ENCODE measurements at places on chromosomes 2 and 18.

DNA sequence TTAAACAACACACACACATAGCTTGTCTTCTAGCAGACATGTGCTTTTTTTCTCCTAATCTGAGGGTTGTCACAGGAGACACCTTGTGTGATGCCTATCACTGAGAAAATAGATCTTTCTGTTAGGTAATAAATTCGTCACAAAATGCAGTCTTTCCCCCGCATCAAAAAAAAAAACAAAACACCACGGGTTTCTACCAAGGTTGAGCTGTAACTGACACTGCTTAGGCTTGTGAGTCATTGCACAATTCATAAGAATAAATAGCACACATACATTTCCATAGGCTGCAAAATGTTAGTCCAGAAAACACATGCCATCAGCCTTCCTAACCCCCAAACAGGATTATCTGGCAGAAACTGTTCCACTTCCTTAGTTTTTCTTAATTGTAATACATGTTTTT is 6.5 kb downstream of the TMEM163 start:
- DNase-seq = no peak

DNA sequence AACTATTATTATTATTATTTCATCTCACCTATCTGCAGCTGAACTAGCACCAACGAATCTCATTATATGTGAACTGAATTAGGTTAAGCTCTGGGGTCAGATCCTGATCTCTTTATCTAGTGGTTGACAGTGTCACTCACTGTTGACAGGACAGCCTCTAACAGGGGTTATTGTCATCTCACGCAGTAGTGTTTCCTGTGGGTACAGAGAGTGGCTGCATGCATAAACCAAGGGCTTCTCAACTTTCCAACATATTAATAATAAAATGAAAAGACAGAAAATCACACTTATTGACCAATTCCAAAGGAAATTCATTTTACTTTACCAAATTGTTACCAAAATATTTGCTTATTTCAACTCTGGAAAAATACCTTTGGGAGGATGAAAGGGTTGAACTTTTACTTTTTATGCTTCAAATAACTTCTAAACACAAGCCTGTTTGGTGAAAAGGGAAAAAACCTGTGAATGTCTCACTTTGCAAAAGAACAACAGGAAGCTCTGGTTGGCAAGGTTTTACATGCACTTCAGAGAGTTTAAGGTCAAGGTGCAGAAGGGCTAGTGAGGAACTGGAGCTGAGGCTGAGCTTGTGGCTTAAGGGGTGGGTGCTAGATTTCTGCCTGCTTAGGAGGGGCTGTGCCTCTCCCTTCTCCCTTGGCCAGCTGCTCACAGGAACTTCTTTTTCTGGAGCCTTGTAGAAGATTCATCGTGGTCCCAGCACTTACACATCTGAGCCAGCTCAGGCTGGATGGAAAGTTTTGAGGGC is 72.6 kb downstream of the CTAGE1 start:
- no peak for DNase-seq

- no peak for DNase-seq
These were observed 65.1 kb upstream of the ODC1 start for GRCh38 chr2:10513201-10513600.

DNA sequence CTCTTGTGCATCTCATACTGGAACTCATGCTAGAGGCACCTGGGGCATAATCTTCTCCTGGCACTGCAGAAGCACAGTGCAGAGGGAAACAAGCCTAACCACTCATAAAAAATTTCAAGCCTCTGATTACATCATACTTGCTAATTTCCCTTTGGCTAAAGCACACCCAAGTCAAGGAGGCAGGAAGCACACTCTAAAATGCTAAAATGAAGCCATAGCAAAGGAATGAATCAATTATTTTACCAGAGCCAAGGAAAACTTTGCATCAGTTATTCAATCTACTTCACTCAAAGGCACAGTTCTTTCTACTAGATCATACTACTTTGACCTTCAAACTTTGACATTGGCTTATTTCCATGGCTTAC is 79.6 kb upstream of the SPOPL start:
- DNase-seq = peak; percentile 71

GRCh38 chr18:33210575-33211189 is 229.8 kb downstream of the CCDC178 start:
- DNase-seq = peak; percentile 3

GRCh38 chr18:49096021-49096420 is 145.3 kb upstream of the SMAD7 start:
- DNase-seq = no peak

GRCh38 chr18:3851159-3851558 is 401.2 kb downstream of the TGIF1 start:
- DNase-seq = no peak

- no peak for DNase-seq
These were observed 16.2 kb upstream of the SSB start for GRCh38 chr2:169782513-169782912.

DNA sequence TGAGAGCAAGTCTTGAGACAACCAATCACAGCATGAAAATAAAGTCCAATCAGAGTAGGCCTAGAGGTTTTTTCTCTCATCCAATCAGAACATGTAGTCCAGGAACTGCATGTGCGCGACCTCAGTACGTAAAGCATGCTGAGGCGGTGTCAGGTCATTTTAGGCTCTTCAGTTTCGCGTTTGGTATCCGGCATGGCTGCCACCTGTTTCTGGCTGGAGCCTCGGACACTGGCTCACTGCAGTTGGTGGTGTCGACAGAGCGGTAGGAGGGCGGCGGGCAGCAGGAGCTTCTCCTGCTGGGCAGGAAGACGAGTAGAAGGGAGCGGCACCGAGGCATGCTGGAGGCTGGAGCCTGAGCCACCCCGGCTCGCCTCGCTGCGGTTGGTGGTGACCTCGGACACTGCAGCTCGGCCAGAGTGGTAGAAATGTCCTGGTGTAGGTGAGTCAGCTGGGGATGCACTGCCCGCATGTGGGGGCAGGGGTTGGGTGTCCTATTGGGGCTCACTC is 15.8 kb downstream of the CCDC74A start:
- no peak for DNase-seq

- DNase-seq = no peak
These were observed 185.7 kb downstream of the HAUS1 start for GRCh38 chr18:46289931-46290330.

DNA sequence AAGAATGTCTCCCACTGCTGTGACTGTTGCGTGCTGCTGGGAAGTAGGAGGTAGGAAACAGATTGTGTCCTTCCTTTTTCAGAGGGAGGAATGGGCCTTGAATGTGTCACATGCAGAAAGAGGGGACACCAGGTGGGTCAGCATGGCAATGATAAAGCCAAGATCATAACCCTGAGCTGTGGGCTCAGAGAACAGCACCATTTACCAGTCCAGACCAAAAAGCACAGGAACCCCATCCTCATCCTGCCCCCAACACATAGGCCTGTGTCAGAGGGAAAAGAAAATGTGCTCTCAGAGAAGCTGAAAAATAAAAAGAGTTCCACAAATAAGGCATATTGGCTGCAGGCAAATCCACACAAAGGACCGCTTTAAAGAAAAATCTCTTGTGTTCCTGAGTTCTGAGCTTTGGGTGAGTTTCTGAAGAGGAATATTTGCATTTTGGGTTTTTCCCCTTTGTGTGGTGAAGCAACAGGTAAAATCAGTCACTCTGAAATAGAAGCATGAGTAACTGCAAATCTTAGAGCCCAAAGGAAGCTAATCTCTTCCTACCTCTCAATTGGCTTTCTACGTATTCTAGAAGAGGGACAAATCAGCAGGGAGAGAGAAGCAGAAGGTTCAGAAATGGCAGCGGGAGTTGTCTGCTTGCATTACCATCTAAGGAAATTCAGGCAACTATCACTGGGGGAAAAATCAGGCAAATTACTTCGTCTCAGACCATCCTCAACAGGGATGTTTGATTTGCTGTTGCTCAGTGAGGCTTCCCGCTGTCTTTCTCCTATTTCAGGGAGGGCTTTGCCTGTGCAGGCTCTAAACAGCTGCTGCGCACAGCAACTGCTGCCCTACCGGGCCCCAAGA is 106.8 kb downstream of the BCL11A start:
- DNase-seq = no peak

GRCh38 chr2:29706171-29706720 is 215.1 kb downstream of the ALK start:
- no peak for DNase-seq

DNA sequence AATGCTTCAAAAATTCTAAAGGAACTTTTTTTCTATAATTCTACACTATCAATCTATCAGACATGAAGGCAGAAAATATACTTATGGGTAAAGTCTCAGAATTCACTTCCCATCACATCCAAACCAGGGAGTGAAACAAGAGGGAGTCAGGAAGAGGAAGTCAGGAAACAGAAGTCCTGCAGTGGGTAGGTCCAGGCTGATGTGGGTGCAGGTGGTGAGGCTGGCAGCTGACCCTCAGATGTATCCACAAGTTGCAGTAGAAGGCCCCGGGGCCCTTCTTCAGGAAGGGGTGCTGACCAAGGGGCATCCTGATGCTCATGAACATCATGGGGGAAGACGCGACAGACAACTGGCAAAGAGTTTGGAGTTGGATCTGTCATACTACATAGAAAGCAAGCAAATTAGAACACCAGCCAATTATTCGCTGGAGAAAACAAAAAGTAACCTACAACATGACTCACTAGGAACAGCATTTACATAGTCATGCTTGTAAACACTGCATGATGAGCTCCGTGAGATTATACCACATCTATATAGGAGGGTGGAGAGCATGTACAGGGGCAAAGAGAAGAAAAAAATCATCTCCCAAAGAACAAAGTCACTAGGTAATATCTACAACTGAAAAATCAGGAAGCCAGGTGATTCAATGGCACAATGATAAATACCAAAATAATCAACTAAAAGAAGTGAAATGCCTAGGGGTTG is 4.2 kb downstream of the UXS1 start:
- no peak for DNase-seq

- no peak for DNase-seq
These were observed 1574.2 kb upstream of the PIK3C3 start for GRCh38 chr18:40380686-40381439.

DNA sequence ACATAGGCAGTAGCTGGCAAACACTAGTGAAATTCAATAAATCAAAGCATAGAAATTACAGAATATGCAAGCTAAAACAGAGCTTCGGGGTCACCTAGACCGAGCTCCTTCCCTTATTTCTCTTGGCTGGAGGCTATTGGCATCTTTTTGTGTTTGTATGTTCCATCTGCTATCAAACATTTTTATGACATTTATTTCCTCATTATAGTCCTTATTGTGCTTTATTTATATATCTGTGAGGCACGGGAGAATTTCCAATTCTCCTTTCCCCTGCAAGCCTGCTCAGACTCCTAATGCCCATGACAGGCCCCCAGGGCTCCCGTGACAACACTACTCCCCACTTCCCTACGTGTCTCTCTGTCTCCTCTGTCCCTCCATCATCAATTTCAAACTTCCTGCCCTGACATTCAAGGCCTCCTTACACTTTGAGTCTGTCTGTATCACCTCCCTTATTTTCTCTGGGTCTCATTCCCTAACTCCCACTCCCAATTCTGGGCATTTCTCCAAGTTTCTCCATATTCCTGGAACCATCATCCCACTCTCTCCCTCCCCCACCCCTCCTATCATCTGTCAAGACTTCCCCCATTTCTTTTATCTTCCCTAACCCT is 316.9 kb downstream of the OSR1 start:
- DNase-seq = no peak

DNA sequence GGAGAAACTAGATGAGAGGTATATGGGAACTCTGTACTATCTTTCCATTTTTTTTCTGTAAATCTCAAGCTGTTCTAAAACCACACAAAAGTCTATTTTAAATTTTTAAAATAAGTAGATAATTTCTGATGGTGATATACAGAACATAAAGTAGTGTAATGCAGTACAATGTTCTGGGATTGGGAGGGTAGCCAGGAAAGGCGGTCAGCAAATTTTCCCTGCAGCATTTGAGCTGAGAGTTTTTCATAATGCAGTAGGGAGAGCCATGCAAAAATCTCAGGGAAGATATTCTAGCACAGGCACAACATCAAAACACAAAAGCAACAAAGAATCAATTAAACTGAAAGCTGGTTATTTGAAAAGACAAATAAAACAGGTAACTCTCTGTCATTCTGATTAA is 141.5 kb downstream of the NCKAP5 start:
- DNase-seq = no peak

GRCh38 chr2:52084759-52085158 is 1052.8 kb upstream of the NRXN1 start:
- DNase-seq = no peak

GRCh38 chr2:202116691-202117090 is 43.6 kb downstream of the KIAA2012 start:
- DNase-seq = no peak

DNA sequence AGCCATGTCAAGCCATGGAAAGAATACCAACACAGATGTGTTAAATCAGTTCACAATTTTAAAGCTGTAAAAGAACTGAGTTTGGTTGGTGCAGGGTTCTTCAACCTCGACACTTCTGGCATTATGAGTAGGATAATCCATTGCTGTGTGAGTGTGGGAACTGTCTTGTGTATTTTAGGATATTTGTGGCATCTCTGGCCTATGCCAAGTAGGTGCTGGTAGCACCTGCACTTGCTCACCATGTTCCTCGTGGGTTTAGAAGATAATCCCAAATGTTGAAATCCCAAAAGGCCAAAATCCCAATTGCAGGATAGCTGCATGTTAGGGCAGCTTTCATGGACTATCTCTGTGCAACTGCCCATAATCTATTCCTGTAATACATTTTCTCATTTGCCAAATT is 3.8 kb downstream of the KRCC1 start:
- no peak for DNase-seq

- peak; percentile 85 for DNase-seq
These were observed 72.5 kb upstream of the SMAD2 start for GRCh38 chr18:48002933-48003365.

GRCh38 chr2:96787411-96787810 is 26.7 kb downstream of the CNNM4 start:
- DNase-seq = no peak

DNA sequence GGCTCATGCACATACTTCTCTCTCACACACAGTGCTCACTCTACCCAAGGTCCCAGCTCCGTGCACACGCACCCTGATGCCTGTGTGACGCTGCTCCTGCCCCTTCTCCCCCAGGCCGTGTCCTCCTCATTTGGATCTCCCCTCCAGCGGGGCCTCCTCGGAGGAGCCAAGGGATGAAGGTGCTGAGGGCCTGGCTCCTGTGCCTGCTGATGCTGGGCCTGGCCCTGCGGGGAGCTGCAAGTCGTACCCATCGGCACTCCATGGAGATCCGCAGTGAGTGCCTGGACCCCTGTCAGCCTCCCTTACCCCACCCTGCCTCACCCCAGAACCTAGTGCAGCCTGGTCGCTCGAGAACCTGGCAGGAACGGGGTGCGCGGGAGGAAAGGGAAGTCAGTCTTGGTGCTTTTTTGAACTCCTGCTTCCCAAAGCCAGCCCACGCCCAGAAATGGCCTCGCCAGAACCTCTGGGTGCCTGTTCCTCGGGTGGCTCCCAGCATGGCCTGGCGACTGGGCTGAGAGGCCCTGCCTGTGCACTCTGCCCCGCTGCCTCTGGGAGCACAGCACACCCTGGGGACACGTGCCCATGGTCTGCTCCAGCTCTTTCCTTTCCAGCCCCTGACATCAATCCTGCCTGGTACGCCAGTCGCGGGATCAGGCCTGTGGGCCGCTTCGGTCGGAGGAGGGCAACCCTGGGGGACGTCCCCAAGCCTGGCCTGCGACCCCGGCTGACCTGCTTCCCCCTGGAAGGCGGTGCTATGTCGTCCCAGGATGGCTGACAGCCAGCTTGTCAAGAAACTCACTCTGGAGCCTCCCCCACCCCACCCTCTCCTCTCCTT is at the start of gene PRLH:
PRLH (plus strand) TSS at position 174 of the 835 bp plus-strand sequence; CDS start at position 174, 0 bp downstream.
- no peak for DNase-seq

All from SW 1271 (cell line).